ENCODE measurements at places on chromosomes 2 and 18. TPM values are rescaled to one million over a fixed set of nuclear protein-coding genes. Genes with fewer than 3 reads are reported as not detected.

Gene STARD6
- total RNA-seq = not detected

- no peak for DNase-seq
Observed at GRCh38 chr18:52452427-52452826, 112.4 kb downstream of the DCC start.

- no peak for DNase-seq
Observed at GRCh38 chr18:63707816-63708215, 5.1 kb downstream of the SERPINB11 start.

GRCh38 chr2:185466915-185467314, 271.7 kb upstream of the FSIP2 start:
- no peak for DNase-seq

Gene ANKRD62
- total RNA-seq = not detected

- DNase-seq = no peak
Observed at GRCh38 chr2:43345391-43345813, 119.0 kb upstream of the ZFP36L2 start.
